ENCODE measurements at places on chromosomes 1 and 21.

- DNase-seq, result no peak
These were observed 2.9 kb downstream of the BRINP3 start for GRCh38 chr1:190474650-190475211.

DNA sequence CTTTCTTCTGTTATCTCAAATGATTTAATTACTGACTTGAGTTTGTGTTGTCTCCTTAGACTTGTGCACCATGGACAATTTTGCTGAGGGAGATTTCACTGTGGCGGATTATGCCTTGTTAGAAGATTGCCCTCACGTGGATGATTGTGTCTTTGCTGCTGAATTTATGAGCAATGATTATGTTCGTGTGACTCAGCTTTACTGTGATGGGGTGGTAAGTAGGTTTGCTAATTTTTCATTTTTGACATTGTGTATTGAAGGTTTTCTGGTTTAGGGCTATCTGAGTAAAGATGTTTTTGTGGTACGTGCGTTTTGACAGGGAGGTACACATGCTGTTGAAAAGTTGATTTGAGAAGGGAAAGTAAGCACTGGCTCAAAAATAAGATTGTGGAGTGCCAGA is 14.1 kb downstream of the TTC3 start:
- no peak for DNase-seq

DNA sequence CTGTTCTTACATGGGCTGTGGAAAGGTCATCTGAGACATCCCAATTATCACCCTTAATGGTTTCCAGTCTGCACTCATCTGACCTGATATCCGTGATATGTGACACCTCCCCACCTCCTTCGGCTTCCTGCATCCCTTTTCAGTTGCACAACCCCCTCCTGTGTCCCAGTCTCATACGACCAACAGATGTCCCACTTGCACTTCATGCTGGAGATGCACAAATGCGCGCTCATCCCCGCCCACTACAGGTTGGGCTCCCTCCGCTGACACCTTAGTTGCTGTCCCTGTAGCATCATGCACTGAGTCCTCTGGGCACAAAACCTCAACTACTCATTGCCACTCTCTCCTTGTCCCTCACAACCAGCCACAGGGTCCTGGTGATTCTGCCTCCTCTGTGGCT is 94.4 kb downstream of the MIS18A start:
- DNase-seq, result no peak

DNA sequence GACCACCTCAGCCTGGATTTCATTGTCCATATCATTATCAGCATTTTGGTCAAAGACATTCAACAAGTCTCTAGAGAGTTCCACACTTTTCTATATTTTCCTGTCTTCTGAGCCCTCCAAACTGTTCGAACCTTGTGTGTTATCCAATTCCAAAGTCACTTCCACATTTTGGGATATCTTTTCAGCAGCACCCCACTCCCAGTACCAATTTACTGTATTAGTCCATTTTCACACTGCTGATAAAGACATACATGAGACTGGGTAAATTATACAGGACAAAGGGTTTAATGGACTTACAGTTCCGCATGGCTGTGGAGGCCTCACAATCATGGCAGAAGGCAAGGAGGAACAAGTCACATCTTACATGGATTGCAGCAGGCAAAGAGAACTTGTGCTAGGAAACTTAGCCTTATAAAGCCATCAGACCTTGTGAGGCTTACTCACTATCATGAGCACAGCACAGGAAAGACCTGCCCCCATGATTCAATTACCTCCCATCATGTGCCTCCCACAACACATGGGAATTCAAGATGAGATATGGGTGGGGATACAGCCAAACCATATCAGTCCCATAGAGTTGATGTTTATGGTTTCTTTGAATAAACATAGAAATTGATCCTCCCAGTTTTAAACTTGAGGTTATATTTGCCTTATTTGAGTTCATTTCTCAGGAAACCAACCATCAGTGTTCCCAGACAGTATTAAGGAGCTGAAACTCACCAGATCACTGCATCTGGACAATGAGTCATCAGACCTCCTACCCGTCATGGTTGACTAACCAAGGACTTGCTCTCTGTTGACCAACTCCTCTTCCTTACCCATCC is 322.7 kb upstream of the DUSP10 start:
- no peak for DNase-seq

- DNase-seq, result no peak
These were observed 653 bp downstream of the FNDC10 start for GRCh38 chr1:1599030-1599934.

- no peak for DNase-seq
These were observed 64.5 kb upstream of the FAM3B start for GRCh38 chr21:41251961-41252642.

DNA sequence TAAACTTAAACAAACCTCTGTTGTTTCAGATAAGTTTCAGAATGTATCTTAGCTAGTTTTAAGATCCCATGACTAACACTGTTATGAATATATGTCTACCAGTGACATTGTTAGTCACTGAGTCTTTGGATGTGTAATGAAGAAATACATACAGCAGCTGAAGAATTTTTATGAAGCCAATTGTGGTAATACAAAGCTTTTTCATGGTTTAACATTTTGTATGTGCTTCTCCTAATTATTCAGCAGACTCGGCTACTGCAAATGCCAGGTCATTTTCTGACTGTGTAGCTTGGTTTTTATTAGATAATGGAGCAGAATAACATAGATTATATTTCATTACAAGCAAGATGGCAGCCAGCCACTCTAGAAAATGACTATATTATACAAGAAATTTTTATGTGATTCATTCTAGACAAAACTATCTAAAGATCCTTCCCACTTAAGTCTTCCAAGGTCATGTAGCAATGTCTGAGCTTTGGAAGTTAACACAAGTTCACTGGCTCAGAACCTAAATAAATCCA is 147.8 kb downstream of the TNFSF18 start:
- DNase-seq, result no peak

GRCh38 chr1:90558126-90558525 is 159.0 kb downstream of the BARHL2 start:
- no peak for DNase-seq

DNA sequence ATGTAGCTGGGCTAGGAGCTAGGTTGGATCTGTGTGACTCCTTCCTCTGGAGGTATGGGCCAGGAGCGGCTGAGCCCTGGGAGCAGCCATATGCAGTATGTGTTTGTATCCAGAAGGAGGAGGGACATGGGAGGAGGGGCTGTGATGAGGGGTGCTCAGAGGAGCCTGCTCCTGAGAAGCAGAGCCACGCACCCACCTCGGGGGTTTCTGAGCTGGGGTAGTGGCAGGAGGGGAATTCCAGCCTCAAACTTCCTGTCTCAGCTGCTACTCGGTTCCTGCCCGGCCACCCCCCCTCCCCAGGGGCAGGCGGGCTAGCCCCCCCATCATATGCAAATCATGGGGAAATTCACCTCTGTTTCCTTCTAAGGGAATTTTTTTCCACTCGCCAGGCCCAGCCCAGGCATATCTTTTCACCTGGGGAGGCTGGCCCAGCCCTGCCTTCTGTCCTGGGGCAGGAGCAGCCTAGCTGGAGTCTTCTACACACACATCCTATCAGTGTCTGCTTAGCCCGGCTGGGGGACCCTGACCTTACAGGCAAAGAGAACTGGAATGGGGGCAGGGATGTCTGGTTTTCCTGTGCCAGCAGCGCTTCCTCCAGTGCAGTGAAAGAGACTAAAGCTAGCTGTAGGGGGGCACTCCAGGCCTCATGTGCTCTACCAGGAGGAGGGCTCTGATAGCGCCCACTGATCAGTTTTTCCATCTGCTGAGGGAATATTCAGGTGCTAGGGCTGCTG is 3.0 kb downstream of the ZC3H12A start:
- DNase-seq, result no peak

- peak; percentile 66 for DNase-seq
These were observed at the start of gene DDAH1 for GRCh38 chr1:85465099-85465785. Gene DDAH1, minus strand, starts transcription at chr1:85465159. Its CDS starts 114 bp downstream, at chr1:85465045.

- no peak for DNase-seq
These were observed 193.8 kb downstream of the LMX1A start for GRCh38 chr1:165162671-165163241.

DNA sequence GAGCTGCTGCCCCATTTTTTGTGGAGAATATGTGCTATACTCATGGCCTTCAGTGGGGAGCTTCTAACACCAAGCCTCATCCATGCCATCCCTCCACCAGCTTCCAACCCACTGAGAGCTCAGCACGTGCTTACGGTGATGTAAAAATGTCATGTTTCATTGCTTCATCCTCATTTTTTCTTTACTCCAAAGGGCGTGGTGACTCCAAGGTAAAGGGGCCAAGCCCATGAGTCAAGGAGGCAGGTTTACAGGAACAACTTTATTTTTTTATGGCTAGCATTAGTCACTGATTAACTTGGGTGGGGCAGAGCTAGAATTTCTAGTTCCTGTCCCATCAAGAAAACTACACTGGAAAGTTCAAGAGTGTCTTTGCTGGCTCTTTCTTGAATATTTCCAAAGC is at the start of gene C1orf226:
C1orf226 (plus strand) TSS at position 346 of the 400 bp plus-strand sequence. CDS start 174 bp downstream, outside the sequence.
- DNase-seq, result no peak

GRCh38 chr1:183330335-183330734 is 87.8 kb downstream of the NMNAT2 start:
- no peak for DNase-seq

- DNase-seq, result no peak
These were observed 14.0 kb upstream of the SPRR2F start for GRCh38 chr1:153127296-153127695.

DNA sequence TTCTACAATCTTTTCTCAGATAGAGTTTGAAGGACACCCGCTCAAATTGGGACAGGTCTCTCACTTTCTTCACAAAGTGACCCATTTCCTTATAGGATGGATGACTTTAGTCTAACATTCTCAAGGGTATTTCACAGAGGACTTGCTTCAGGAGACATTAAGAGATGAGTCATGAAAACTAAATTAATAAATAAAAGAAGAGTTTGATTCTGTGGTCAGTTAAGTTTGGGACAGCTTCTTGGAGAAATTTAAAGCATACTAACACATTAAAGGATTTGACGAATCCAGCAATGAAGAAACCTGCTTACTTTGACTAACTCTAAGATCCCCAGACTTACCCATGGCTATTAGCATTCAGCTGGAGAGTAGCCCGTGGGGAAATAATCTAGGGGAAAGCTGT is 95.6 kb upstream of the RAB3GAP2 start:
- no peak for DNase-seq

DNA sequence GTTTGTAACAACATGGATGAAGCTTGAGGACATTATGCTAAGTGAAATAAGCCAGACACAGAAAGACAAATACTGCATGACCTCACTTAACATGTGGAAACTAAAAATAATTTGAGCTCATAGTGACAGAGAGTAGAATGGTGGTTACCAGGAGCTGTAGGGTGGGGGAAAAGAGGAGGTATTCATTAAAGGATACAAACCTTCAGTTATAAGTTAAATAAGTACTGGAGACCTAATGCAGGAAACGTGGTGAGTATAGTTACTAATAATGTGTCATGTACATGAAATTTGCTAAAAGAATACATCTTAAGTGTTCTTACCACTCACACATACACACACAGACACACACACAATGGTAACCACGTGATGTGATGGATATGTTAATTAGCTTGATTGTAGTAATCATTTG is 86.7 kb downstream of the NGF start:
- DNase-seq, result no peak

GRCh38 chr1:234755449-234755863 is 145.5 kb upstream of the IRF2BP2 start:
- peak; percentile 36 for DNase-seq

- no peak for DNase-seq
These were observed 351.0 kb downstream of the SIPA1L2 start for GRCh38 chr1:232278925-232279324.

- no peak for DNase-seq
These were observed 15.9 kb downstream of the RCAN1 start for GRCh38 chr21:34598931-34599400.

DNA sequence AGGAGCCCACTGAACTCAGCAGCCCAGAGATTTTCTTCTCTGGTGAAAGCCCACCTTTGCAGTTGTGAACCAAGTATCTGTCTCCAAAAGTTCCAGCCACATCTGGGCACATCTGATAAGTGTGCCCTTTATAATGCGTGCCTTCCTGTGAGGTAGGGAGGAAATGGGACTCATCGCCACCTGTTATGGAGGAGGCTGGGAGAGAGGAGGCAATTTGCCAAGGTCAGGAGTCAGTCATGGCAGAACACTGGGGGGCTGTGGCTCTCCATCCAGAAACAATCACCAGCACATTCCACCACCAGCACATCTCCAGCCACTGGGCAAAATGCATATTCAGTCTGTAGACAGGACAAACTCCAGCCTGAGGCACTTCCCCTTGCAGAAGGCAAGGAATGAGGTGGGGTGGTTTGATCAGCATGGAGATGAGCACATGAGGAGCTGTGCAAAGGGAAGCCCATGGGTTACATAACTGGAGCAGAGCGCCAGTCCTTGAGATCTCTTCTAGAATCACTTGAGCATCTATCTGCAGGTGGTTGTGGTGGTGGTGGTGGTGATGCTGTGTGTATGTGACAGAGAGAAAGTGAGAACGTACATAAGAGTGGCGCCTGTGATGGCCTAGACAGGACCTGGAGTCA is 15.0 kb upstream of the LEMD1 start:
- DNase-seq, result no peak

GRCh38 chr1:167106119-167106461 is 12.2 kb downstream of the STYXL2 start:
- no peak for DNase-seq

GRCh38 chr21:31614705-31615104 is 44.8 kb upstream of the SOD1 start:
- DNase-seq, result no peak

GRCh38 chr1:113551728-113552127 is 161.4 kb downstream of the MAGI3 start:
- DNase-seq, result no peak

DNA sequence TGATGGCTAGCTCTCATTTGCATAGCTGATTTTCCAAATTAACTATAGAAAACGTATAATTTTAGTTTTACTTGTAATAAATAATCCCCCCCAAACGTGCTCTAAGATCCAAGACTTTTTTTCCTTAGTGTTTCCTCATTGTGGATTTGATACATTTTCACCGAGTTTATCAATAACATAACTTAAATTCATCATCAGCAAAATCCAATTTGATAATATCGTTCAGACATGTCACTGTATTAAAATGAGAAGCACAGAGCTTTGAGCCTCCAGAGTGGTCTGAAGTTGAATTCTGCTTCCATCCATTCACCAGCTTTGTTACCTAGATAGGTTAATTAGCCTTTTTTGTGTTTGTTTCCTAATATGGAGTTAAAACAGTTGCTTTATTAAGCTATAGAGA is 51.7 kb downstream of the IVNS1ABP start:
- DNase-seq, result no peak

DNA sequence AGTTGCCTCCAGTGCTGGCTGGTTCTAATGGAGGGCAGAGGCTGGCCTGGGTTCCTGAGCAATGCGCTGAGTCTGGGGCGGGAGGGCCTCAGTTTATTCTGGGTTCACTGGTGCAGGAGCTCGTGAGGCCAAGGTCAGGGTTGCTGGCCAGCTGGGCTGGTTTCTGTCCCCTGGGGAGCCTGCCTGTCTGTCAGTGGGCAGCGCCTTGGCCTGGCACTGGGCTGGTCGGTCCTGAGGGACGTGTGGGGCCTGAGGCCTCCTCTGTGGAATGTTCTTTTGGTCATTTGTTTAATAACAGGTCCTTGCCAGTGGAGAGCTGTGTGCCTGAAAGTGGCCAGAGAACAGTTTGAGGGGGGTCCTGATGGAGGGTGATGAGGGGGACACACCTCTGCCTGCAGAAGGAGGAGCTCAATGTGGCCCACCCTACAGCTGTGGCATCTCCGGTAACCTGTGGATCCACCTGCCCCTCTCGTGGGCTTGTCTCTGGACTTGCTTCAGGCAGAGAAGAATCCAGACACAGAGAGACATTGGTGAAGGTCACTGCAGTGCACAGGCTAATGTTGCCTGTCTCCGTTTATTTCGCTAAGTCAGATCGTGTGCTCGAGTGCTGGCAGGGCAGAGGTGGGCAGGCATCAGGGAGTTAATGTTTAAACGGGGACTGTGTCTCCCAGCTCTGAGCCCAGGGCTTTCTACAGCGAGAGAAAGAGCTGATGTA is 34.6 kb downstream of the COQ8A start:
- no peak for DNase-seq

Data from frontal cortex (tissue), 4 donors.